Central memory CD8-positive, alpha-beta T cell (primary cell): ENCODE measurements at places on chromosomes 16 and 17.

DNA sequence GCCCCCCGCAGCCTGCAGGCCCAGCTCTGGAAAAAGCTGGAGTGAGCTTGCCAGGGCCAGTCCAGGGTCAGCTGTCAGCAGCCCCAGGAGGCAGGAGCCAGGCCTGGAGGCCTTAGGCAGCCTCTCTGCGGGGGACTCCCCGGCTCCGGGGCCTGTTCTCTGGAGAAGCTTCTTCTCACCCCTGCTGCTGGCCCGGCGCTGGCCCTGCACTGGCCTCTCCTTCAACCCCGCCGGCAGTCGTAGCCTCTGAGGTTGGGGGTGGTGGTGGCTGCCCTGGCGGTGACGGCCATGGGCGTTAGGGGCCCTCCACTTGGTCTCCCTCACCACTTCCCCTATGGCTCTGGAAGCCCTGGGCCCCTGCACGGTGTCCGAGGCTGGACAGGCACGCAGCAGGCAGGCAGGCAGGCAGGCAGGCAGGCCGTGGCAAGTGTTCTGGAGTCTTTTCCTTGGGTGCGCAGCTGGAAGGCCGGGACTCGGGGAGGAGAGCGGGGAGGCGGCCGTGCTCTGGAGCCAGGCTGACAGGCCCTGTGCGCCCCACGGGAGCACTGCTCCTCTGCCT is 2.1 kb downstream of the FOXF1 start:
- DNase-seq = no peak

GRCh38 chr16:68296693-68297092 is 14.1 kb downstream of the SLC7A6OS start:
- no peak for DNase-seq

- DNase-seq = no peak
These were observed 491 bp downstream of the USP7 start for GRCh38 chr16:8963010-8963820.

DNA sequence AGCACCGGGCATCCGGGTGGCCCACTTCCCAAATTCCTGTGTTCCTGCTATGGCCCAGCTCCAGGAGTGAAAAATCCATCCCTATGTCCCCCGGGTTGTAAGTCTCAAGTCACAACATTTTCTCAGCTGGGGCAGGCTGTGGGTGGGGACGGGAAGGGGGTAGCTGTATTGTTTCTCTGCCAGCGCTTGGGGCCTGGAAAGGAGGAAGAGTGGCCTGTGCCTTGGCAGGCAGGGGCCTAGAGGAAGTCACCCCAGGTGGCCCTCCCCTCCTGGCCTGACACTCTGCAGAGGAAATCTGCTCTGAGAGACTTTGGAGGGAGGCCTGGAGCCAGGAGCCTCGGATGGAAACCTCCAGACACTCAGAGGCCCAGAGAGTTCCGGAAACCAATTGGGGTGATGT is 10.6 kb upstream of the SCN4A start:
- no peak for DNase-seq

- no peak for DNase-seq
These were observed 46.6 kb upstream of the GRIN2A start for GRCh38 chr16:10228779-10229178.
